ENCODE measurements at places on chromosomes 6 and 20. TPM values are rescaled to one million over a fixed set of nuclear protein-coding genes. Genes with fewer than 3 reads are reported as not detected.

- DNase-seq = no peak
- H3K27ac ChIP-seq = peak overlapping the region; percentile 57
- peaks cover 25% of the 10 kb centered on the region for H3K4me1 ChIP-seq
- no peaks in the 10 kb centered on the region for H3K36me3 ChIP-seq
These were observed 154.5 kb upstream of the ZNF217 start for GRCh38 chr20:53748176-53748575.

The TRIM40 gene
- total RNA-seq = not detected

The MYBL2 gene
- 3.1 TPM for total RNA-seq

DNA sequence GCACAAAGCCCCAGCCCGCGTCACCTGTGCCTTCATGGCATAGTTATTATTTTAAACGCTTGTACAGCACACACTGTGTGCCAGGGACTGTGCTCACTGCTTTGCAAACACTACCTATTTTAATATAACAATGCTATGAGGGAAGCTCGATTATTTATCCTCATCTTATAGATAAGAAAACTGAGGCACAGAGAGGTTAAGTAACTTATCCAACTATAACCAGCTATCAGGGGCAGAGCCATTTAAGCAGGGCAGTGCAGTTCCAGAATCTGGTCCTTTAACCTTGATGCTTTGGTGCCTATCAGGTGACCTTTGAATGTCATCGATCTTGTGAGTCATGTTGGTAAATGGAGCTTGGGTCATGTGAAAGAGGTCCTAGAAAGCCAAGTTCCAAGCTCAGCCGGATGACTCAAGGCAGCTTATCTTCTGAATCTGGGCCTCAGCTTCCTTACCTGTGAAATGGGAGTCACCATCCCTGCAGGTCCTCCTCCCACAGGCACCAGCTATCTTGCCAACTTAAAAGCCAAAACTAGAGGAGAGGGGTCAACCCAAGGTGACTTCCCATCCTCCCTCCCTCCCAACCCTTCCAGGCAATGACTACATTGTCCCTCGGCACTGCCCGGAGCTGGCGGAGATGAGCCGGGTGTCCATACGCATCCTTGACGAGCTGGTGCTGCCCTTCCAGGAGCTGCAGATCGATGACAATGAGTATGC, 56.4 kb upstream of the TTPAL start:
- peaks cover 46% of the 10 kb centered on the region for H3K27me3 ChIP-seq
- no peak for DNase-seq
- H3K4me1 ChIP-seq = no peaks in the 10 kb centered on the region
- no peak overlapping the region for H3K4me3 ChIP-seq
- H3K27ac ChIP-seq = no peak overlapping the region

GRCh38 chr6:55977959-55978665, 102.7 kb upstream of the BMP5 start:
- H3K4me1 ChIP-seq = no peaks in the 10 kb centered on the region
- no peak for DNase-seq
- H3K36me3 ChIP-seq = no peaks in the 10 kb centered on the region
- no peak overlapping the region for H3K4me3 ChIP-seq

The C20orf204 gene
- total RNA-seq = 0.57 TPM

DNA sequence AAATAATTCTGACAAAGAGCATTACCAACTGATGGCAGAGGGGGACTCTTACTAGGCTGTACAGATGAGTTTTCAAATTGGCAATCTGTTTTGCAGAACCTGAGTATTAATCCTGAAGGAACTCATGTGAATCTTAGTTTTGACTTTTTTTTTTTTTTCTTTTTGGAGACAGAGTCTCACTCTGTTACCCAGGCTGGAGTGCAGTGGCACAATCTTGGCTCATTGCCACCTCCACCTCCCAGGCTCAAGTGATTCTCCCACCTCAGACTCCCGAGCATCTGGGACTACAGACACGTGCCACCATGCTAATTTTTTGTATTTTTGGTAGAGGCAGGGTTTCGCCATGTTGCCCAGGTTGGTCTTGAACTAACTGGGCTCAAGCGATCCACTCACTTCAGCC, 49.3 kb downstream of the KCTD20 start:
- H3K4me1 ChIP-seq = peaks cover 8% of the 10 kb centered on the region
- peak overlapping the region; percentile 68 for H3K27ac ChIP-seq
- no peak overlapping the region for H3K4me3 ChIP-seq
- H3K36me3 ChIP-seq = peaks cover 78% of the 10 kb centered on the region

DNA sequence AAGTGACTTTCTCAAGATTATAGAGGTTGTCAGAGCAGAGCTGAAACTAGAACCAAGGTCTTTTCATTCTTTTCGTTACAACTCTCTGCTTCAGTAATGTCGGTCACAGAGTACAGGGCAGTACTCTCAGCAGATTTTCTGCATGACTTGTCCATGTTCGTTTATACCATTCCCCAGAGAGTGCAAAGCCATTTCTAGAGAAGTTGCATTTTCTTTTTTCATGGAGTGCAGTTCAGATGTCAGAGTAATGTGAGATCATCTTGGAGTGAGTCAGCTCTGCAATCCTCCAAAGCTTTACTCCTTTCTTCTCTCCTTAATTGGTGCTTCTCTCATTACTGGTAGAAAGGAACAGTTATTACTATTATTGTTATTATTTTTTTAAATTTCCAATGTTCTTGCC, 115.6 kb upstream of the B3GAT2 start:
- no peak overlapping the region for H3K4me3 ChIP-seq
- DNase-seq = no peak
- no peaks in the 10 kb centered on the region for H3K36me3 ChIP-seq

The VGLL2 gene
- not detected for total RNA-seq

The LINC00237 gene
- total RNA-seq = not detected

GRCh38 chr20:49466114-49466912, 16.2 kb downstream of the KCNB1 start:
- H3K4me3 ChIP-seq = no peak overlapping the region
- no peaks in the 10 kb centered on the region for H3K27me3 ChIP-seq
- no peaks in the 10 kb centered on the region for H3K36me3 ChIP-seq
- H3K4me1 ChIP-seq = no peaks in the 10 kb centered on the region

GRCh38 chr20:4073852-4074741, 58.7 kb upstream of the RNF24 start:
- H3K36me3 ChIP-seq = no peaks in the 10 kb centered on the region
- no peak overlapping the region for H3K27ac ChIP-seq
- H3K4me1 ChIP-seq = no peaks in the 10 kb centered on the region
- H3K4me3 ChIP-seq = no peak overlapping the region
- no peak for DNase-seq

DNA sequence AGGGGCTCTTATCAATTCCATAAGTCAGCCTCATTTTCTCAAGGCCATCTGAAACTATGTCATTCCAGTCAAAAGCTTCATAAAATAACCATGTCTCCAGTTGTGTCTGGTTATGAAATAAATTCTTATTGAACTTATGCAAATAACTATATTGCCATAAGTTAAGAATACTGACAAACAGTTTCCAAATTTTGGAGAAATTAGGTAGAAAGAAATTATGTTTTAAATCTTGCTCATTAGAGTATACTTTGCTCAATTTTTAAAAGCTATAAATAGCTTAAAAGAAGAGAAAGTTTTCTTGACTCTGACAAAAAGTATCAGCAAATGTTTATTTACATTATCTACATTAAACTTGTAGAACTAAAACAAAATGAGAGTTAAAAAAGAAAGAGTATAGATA, 63.0 kb upstream of the MRAP2 start:
- no peak overlapping the region for H3K27ac ChIP-seq
- H3K4me3 ChIP-seq = no peak overlapping the region
- no peak for DNase-seq
- H3K27me3 ChIP-seq = no peaks in the 10 kb centered on the region

All from esophagus squamous epithelium (tissue), 5 donors.